ENCODE measurements at places on chromosomes 11 and 22. TPM values are rescaled to one million over a fixed set of nuclear protein-coding genes. Genes with fewer than 3 reads are reported as not detected.

The OR56A1 gene
- under 0.01 TPM for total RNA-seq

The VSIG2 gene
- total RNA-seq, result not detected

The MS4A6E gene
- not detected for total RNA-seq

The TMEM25 gene
- 23.2 TPM for total RNA-seq

The EXPH5 gene
- total RNA-seq, result 0.09 TPM

The IGLL1 gene
- not detected for total RNA-seq

The TSSK2 gene
- total RNA-seq, result not detected

The LZTR1 gene
- total RNA-seq, result 67.1 TPM

The HEPN1 gene
- 0.09 TPM for total RNA-seq

The TEX12 gene
- 0.30 TPM for total RNA-seq
